Neural progenitor cell (in vitro differentiated cells): ENCODE measurements at places on chromosomes 7 and 10. TPM values are rescaled to one million over a fixed set of nuclear protein-coding genes. Genes with fewer than 3 reads are reported as not detected.

Gene NUTM2E
- total RNA-seq: 0.07 and 0.09 TPM in 2 replicates

GRCh38 chr7:134246761-134247160 lies 70.0 kb downstream of the SLC35B4 start:
- DNase-seq: no peak

Gene SPAM1
- total RNA-seq: not detected in 2 replicates

Gene PTF1A
- not detected in 2 replicates for total RNA-seq

DNA sequence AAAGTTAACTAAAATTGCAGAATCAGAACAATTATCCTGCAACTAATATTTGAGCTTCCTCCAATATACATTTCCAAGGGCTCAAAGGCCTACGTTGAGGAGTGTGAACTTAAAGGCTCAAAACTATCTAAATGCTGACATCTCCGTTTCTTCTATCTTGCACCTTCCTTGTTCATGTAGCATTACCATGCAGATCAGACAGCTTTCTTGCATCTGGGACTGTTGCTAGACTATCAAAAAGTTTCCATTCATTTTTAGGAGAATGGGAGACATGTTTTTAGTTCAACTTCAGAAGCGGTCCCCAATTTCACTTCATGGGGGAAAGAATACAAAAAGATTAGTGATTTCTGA lies 2.9 kb downstream of the ANKRD1 start:
- no peak for DNase-seq

- peak; percentile 56 for DNase-seq
Observed at GRCh38 chr10:24503461-24504320, 220.0 kb downstream of the ARHGAP21 start.

GRCh38 chr7:121273467-121274167 lies 55.2 kb upstream of the WNT16 start:
- DNase-seq: no peak

DNA sequence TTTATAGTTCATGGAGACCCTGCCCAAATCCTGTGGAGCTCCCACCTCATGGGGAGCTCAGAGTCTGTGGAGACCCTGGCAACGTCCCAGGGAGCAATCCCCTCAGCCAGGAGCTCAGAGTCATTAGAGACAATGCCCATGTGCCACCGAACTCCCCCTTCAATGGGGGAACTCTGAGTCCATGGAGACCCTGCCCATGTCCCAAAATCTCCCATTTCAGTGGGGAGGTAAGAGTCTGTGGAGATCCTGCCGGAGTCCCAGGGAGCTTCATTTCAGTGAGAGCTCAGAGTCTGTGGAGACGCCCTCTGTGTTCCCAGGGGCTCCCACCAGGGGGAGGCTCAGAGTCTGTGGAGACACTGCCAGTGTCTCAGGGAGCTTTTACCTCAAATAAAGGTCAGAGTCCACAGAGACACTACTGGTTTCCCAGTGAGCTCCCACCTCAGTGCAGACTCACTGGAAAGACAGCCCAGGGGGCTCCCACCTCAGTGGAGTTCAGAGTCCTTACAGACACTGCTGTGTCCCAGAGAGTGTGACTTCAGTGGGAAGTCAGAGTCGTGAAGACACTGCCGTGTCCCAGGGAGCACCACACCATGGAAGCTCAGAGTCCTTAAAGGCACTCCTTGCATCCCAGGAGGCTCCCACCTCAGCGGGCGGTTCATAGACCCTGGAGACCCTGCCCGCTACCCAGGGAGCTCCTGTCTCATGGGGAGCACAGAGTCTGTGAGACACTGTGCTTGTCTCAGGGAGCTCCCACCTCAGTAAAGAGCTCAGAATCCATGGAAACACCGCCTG lies 5.0 kb downstream of the MYO1G start:
- peak; percentile 55 for DNase-seq

- no peak for DNase-seq
Observed at GRCh38 chr7:18535810-18536415, 40.4 kb downstream of the HDAC9 start.

GRCh38 chr7:22931011-22931410 lies 82.9 kb downstream of the HYCC1 start:
- DNase-seq: no peak

DNA sequence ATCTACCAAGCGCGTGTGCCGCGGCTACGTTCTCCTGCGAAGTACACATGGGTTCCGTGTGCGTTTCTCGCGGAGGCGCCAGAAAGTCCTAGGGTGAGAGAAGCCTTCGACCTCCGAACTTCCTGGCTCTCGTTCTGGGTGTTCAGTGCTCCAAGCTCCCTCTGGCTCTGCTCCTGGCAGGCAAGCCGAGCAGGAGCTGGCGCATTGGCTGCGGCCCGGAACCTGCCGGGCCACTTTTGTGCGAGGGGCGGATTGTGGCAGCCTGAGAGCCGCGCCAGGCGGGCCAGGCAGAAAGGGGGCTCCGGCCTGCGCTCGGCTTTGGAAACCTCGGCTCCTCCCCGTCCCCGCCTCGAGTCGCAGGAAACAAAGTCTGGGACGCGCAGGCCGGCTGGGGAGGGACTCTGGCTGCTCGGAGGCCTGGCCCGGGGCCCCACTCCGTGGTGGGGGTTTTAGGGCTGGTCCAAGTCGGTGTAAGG lies 9.6 kb downstream of the EMX2 start:
- DNase-seq: peak; percentile 88

GRCh38 chr10:117617659-117618058 lies 75.1 kb downstream of the EMX2 start:
- DNase-seq: no peak

GRCh38 chr7:111274857-111275256 lies 183.9 kb downstream of the LRRN3 start:
- DNase-seq: no peak

- no peak for DNase-seq
Observed at GRCh38 chr10:88004451-88004850, 141.0 kb downstream of the PTEN start.

Gene NEBL
- 52.8 and 77.6 TPM in 2 replicates for total RNA-seq

GRCh38 chr7:43072530-43072929 lies 39.9 kb upstream of the HECW1 start:
- DNase-seq: no peak

DNA sequence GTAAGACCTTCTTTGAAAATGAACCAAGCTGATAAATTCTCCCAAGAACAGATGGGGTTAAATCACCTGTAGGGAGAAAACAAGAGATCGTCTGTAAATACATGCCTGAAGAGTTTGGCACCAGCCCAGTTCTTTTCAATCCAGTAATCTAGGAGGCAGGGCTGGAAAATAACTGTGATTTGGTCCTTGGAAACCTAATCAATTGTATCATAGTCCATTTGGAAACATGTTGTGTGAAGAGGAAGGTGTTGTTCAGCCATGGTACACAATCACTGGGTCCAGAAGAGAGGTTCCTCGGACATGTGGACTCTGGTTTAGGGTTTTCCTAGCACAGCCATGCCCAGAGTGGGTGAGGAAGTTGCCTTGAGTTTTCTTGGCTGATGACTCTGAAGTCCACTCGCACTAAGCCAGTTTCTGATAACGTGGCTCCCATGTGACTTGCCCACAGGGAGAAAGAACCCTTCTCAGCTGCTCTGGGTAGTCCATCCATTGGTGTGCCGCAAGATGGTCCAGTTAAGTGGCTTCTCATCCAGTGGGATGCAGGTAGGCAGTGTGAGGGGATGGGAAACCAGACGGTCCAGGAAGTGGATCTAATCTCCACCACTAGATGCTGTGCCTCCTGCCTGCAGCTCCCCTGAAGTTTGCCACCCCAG lies 5.1 kb downstream of the BLNK start:
- DNase-seq: no peak

Gene WEE2
- 0.12 TPM in 1 of 2 replicates, not detected in the other for total RNA-seq

Gene EPO
- total RNA-seq: 0.09 and 0.58 TPM in 2 replicates

- DNase-seq: no peak
Observed at GRCh38 chr10:132319853-132320653, 11.9 kb upstream of the LRRC27 start.

GRCh38 chr7:3589752-3590151 lies 288.7 kb downstream of the SDK1 start:
- no peak for DNase-seq

- no peak for DNase-seq
Observed at GRCh38 chr7:104174798-104175197, 33.0 kb downstream of the ORC5 start.

Gene NUDT13
- 2.4 and 3.0 TPM in 2 replicates for total RNA-seq

DNA sequence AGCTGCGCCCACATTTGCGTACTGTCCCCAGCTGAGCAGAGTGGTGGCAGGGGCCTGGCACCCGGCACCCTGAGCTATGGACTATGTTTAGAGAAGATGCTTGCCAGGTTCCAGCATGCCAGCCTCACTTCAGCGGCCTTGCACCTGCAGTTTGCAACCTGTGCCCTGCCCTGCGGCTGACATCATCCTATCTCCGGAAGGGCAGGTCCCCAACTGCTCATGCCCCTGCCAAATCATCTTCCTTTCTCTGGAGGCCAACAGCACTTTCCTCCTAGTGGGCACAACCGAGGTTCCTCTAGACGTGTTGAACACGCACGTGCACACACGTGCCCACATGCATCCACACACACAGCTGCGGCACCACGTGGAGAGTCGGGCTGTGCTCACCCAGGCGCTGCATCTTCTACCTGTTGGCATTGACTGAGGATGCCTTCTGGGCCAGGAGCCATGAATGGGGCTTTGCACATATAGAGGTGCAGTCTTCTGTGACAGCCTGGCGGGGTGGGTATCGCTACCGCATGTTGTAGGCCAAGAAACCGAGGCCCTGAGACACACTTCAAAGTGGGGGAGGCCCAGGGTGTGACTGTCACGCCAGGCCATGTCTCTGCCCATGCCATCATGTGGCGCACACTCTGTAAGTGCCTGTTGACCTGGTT lies 24.5 kb downstream of the CNPY1 start:
- DNase-seq: no peak

DNA sequence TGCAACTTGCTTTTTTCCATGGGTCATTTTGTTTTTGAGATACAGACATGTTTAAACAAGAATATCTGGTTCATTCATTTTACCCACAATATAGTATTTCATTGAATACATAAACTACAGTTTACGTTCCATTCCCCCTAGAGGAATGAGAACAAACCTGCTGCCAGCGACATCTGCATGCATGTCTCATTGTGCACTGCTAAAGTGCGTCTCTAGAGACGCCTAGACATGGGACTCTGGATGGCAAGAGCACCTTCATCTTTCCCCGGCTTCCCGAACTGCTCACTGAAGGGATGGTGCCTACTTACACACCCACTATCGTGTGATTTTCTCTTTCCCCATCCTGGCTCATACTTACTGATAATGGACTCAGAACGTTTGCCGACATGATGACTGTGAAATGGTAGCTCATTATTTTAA lies 1.2 kb upstream of the ZNF777 start:
- no peak for DNase-seq

Gene SLC13A1
- total RNA-seq: not detected in 2 replicates

GRCh38 chr10:132375116-132375794 lies 21.7 kb upstream of the PWWP2B start:
- no peak for DNase-seq

DNA sequence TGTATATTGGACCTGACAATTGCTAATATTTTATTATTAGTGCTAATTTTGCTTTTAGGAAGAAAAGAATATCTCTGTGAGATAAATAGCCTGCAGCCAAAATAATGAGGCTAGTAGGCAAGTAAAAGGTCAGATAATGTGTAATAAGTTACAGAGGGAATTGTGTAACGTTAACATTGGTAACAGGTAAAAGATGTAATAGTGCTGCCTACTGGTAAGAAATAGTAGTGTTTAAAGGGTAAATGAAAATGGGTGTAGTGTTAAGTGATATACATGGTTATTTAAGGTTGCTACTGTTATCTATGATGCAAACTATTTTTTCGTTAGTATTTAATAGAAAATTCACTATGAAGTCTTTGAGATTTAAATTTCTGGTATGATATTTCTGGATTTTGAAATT lies 9.2 kb upstream of the FOXP2 start:
- DNase-seq: peak; percentile 9

Gene SPDYE5
- total RNA-seq: not detected in 2 replicates

- no peak for DNase-seq
Observed at GRCh38 chr10:99874341-99875085, 92.1 kb downstream of the ABCC2 start.

DNA sequence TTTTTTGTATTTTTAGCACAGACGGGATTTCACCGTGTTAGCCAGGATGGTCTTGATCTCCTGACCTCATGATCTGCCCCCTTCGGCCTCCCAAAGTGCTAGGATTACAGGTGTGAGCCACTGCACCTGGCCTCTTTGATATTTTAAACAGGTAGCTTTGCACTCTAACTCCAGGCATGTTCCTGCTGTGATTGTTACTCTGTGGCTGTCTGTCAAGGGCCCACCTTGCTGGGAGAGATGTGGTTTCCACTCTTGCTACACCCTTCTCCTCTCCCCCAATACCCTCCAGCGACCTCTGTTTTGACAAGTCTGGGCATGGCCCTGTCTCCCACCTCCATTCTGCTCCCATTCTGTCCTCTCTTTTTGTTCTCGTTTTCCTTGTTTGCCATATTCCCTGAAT lies 17.1 kb downstream of the SMKR1 start:
- no peak for DNase-seq

DNA sequence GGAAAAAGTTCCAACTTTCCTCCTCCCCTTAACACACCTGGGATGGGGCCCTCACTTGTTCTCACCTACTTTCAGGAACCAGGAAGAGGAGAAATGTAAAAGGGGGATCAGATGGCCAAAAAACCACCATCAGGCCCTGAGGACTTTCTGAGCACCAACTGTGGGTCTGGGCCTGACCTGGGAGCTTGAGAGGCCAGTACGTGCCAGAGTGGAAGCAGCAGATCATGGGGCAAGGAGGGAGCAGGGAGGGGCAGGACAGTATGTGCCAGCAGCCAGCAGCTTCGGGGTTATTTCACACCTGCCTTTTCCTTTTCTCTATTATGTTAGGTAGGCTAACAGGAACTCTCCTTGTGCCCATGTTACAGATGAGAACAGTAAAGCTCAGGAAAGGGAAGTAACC lies 118.8 kb upstream of the UNC5B start:
- DNase-seq: no peak

Gene SFXN4
- total RNA-seq: 13.2 and 16.7 TPM in 2 replicates

Gene BLNK
- not detected in 2 replicates for total RNA-seq

DNA sequence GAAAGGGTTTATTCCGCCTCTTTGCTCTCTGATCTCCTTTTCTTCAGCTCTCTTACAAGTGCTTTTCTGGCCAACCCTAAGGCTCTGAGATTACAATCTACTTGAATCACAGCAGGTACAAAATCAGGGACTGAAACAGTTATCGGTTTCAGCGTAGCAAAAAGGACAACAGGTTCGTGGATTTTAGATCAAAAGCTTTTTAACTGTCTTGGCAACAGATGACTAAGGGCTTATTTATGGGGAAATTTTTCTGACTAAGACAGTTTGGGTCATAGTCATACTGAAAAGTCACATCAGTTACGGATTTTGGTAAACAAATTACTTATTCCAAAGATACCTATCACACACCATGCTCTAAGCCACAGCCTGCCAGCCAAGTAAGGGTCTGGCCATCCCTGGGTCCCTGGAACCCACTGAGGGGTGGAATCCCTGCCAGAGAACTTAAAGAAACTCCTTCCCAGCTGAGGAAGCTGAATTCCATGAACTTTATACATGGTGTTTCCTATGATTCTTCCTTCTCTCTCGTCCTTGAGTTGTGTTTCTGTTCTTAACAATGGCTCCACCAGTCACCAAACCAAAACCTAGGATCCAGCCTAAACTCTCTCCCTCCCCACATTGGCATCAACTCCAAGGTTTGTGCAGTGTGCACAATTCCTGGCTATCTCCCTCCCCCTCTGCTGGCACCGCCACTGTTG lies 169.3 kb downstream of the FAM107B start:
- DNase-seq: peak; percentile 69

GRCh38 chr7:142790056-142790455 lies 19.3 kb downstream of the PRSS2 start:
- no peak for DNase-seq

Gene LRRC17
- total RNA-seq: 4.3 and 4.6 TPM in 2 replicates

Gene OR2A12
- not detected in 2 replicates for total RNA-seq

- peak; percentile 2 for DNase-seq
Observed at GRCh38 chr7:19404912-19405329, 259.7 kb upstream of the FERD3L start.

Gene PARD3
- total RNA-seq: 55.3 and 58.7 TPM in 2 replicates
